Activated T-helper 1 cell treated with anti-CD3 and anti-CD28 coated beads, Interleukin-2, amount 50 U/mL, for 16 hours (primary cell): ENCODE measurements at places on chromosomes 5 and 9.

DNA sequence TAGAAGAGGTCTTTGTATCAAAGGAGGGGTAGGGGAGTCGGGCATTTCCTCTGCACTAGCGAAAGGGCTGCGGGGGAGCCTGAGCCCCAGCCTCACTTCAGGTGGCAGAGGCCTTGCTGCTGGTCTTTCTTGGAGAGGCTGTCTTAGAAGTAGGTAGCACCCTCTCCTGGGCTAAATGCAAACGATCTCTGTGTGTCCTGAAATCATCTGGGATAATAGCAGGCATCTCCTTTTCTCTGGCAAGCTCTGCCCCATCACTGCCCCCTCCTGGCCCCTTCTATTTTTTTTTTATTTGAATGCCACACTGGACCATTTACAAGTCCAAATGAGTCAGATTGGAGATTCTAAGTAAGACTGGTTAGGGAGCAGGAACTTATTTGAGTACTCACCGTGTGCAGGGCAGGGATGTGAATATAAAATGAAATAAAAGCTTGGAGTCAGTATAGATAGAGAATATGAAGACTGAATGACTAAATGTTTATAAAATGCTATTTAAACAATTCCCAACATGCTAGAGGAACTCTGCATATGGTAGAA, 137.1 kb downstream of the FGF1 start:
- no peak for DNase-seq

GRCh38 chr5:122077366-122078115, 518 bp downstream of the LOX start:
- no peak for DNase-seq

DNA sequence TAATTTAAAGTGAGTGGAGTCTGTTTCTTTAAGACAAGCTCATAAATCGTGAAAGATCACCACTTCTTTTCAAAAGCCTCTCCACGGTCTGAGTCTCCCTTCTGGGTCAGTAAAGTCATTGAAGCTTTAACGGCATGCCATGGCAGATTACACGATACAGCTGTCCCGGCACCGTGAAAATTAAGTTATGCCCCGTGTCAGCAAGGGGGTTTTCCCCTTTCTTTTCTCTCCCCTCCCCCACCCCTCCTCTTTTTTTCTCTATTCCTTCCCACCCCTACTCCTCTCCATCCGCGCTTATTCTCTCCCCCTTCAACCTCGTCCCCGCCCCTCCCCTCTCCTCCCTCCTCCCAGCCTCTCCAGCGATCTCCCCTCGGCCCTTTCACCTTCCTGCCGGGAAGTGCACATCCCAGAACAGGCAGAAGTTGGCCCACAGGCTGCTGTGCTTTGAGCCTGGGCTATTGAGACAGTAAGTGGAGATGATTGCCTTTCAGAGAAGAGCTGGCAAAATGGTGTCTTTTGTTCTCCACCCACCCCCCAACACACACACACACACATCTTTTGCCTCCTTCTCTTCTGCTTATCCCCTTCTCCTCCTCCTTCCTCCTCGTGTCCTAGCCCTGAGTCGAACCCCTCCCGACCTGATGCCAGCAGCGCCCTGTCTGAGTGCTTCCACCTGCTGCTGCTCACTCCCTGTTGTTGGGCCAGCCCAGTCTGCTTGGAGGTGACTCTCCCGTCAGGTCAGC, 44.1 kb downstream of the GAS1 start:
- no peak for DNase-seq

GRCh38 chr5:166561759-166562158, 1729.7 kb upstream of the WWC1 start:
- no peak for DNase-seq

GRCh38 chr9:38017149-38017884, 51.7 kb downstream of the SHB start:
- DNase-seq: no peak

DNA sequence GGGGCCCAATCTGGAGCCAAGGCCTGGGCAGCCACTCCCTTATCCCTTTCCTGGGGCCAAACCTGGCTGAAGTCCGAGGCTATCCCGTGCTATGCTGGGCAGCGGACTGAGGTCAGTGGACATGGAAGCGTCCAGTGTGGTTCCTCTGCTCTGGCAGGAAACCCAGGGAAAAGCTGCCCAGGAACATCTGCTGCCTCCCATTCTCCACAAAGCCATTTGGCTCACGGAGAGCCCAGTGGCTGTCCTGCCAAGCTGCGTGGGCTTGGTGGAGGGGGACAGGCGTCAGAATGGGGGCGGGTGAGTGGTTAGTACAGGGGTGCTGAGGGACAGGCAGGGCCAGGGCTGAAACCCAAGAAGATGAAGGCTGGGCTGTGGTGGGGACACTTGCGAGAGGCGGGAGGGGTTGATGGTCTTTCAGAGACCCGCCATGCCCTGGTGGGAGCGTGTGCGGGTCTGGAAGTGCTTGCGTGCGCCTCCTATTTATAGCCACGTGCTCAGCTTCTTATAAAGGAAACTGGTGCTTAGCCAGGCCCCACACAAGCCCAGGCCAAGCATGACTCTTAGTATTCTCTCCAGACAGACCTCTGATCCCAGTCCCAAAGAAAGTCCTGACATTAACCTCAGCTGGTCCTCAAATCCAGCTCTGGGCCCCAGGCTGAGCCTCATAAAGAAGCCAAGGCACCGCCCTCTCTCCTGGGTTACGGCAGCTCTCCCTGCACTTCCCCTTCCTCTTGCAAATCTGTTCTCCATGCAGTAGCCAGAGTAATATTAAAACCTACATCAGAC, 9.4 kb upstream of the SLC6A7 start:
- no peak for DNase-seq

- no peak for DNase-seq
Measured at GRCh38 chr9:69252436-69252835, 72.6 kb upstream of the ENTREP1 start.

GRCh38 chr5:175347027-175347426, 97.0 kb downstream of the DRD1 start:
- no peak for DNase-seq

- DNase-seq: no peak
Measured at GRCh38 chr5:133611357-133612248, 738 bp downstream of the FSTL4 start.

- DNase-seq: no peak
Measured at GRCh38 chr5:151581347-151581746, 9.8 kb downstream of the FAT2 start.

- no peak for DNase-seq
Measured at GRCh38 chr5:1516615-1517601, 6.9 kb downstream of the LPCAT1 start.

DNA sequence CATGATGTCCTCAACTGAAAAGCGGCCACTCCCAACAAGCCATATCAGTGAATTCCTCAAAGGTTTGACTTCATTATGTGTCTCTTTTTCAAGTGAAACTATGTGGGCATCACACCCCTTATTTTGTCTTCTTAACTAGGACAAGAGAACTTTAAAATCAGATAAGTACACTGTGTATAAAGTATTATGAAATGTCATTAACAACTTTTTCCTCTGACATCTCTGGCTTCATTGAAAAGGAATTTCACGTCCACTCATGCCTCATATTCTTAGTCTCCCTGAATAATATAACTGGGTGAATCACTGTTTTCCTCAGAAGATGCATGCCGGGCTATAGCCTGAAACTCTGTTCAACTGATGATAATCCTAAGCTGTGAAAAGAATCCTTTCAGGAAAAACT, 415.8 kb downstream of the ACTL7B start:
- DNase-seq: no peak

DNA sequence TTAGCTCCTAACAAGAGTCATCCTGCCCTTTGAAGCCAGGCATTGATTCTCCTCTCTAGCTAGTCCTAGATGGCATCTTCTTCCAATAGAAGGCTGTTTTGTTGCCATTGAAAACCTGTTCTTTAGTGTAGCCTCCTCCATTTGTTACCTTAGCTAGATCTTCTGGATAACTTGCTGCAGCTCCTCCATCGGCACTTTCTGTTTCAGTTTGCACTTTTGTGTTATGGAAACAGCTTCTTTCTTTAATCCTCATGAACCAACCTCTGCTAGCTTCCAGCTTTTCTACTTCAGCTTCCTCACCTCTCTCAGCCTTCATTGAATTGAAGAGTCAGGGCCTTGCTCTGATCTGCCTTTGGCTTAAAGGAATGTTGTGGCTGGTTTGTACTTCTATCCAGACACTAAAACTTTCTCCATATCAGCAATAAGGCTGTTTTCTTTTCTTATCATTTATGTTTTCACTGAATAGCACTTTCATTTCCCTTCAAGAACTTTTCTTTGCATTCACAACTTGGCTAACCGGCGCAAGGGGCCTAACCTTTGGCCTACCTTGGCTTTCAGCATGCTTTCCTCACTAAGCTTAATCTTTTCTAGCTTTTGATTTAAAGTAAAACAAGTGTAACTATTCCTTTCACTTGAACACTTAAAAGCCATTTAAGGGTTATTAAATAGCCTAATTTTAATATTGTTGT, 166.5 kb upstream of the SLC12A2 start:
- no peak for DNase-seq

DNA sequence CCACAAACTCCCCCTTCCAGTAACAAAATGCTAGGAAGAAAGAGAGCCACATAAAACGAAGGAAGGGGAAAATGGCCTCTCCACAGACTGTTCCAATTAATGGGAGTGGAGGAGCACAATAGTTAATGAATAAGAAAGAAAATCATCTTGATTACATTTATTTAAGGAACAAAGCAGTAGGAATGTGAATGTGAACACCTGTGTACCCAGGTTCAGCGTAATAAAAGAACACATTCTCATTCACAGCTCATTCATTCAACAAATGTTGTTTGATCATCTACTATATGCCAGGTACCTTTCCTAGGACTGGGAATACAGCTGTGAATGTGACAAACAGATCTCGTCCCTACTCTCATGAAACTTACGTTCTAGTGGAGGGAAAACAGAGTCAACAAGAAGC, 35.7 kb downstream of the SIL1 start:
- no peak for DNase-seq

DNA sequence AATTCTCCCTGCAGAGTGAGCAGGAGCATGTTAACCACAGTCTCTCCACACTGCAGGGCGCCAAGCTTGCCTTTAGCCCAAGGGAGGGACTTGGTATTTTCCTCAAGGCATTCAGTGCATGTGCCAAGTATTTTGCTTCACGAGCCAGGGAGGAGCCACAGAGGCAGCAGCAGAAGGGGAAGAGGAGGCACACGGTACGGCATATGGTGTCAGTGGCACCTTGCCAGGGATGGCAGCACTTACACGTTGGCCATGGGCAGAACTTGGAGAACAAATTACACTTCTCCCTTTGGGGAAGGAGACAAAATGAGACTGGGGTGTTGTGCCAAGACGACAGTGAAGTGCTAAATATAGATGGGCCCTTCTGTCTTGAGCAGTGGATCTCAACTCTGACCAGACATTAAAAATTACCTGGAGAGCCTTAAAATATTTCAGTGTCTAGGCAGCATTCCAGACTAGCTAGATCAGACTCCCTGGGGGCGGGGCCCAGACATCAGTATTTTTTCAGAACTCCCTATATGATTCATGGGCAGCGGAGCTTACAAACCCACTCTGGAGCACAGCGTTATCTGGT, 155.8 kb downstream of the DRD1 start:
- no peak for DNase-seq

DNA sequence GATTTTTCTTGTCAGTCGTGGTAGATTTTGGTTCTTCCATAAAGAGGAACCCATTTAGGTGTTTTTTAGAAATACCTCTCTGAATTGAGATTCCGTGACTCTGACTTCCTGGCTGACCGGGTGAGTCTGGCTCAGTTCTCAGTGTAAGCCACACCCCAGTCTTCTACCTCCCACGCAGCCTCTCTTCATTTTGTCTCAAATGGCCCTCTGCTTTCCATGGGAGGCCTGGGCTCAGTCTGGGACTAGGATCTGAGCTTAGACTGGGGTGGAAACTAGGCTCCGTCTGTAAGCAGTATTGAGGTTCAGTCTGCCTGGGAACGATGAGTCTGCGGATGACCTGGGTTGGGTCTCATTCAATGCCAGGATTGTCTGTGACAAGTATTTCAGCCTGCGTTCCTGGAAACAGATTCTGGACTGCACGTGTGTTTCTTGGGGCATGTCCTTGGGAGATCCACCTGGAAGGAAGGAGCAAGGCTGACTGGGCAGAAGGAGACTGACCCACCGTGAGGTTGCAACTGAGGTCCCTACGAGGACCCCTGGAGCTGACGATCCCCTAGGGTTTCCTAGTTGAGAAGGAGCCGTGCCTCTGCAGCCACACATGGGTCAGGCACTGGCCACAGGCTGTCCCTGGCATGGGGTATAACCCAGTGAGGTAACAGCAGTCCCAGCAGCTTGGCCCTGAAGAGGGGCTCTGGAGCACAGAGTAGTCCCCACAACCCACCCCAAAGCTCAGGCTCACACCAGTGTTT, 12.4 kb upstream of the CRB2 start:
- no peak for DNase-seq

DNA sequence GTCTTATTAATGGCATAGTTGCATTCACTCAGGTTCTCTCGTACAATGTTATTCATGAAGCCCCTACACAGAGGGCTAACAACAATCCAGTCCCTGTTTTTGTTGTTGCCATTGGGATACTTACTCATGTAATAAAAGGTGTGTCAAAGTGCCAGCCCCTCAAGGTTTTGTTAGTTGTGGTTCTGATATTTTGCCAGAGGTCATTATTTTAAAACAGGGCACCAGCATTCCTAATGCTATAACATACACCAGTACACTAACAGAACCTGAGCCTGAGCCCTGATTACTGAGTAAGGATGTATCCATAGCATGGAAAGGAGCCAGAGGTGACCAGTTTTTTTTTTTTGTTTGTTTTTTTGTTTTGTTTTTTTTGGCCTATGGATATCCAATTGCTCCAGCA, 50.2 kb downstream of the SMC2 start:
- DNase-seq: no peak

DNA sequence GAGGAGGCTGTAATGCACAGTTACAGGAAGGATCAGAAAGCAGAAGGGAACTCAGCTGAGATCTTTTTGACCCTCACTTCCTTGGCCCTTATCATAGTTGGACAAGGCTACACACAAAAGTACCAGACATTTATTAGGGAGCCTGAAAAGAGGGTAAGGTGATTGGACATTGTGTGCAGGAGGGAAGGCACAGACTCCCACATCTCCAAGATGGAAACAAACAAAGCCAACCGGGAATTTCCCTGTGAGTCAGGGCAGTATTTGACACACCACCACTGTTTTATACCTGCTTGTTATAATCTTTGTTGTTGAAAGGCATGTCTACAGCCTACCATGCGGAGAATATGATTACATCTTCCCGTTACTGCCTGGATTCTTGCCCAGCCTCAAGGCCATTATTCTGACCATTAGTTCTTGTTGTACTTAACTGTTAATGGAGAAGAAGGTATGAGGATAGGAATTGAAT, 3.0 kb upstream of the CCNG1 start:
- no peak for DNase-seq

GRCh38 chr9:128629136-128629535, 27.5 kb downstream of the DYNC2I2 start:
- no peak for DNase-seq

DNA sequence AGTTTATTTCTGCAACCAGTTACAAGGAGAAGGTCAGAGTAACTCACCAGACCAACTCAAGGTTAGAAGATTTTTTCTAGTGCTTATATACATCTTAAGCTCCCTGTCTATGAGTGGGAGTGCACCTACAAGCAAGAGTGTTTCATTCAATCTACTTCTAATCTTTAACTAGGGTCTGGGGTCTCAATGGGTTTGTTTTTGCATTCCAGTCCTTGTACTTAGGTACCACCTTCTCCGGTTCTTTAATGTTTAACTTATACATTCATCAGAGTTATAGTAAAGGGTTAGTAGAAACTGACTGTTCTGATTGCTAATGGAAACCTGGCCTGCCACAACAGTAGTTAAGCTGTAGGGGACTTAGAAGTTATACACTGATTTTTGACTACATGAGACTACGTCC, 271.7 kb downstream of the HTR1A start:
- DNase-seq: no peak
